ENCODE measurements at places on chromosomes 2 and 18.

GRCh38 chr2:122322815-122323214, 567.4 kb downstream of the TSN start:
- DNase-seq = no peak

GRCh38 chr2:217016796-217017419, 157.0 kb upstream of the TNP1 start:
- no peak for DNase-seq

GRCh38 chr2:238691596-238692491, 156.0 kb upstream of the TWIST2 start:
- DNase-seq = no peak

DNA sequence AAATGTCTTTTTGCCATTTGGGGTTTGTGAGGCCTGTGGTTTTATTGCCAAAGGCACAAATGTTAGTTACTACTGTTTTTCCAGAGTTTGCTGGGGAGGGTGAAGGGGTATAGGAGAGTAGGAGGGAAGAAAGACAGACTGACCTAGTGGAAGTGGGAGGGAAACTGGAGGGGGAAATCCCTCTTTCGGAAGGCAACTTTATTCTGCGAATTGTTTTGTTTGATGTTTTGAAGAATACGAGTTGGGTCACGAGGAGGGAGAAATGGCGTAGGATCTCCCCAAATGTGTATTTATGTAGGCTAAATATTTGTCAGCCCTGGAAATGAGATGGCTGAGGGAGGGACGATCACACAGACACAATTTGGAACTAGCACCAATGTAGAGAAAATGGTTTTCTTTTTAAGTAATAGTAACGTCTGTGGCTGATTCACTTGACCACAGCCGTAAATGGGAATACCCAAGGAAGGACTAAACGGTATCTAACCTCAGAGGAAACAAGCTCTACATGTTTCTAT, 172.3 kb downstream of the ICOS start:
- no peak for DNase-seq

DNA sequence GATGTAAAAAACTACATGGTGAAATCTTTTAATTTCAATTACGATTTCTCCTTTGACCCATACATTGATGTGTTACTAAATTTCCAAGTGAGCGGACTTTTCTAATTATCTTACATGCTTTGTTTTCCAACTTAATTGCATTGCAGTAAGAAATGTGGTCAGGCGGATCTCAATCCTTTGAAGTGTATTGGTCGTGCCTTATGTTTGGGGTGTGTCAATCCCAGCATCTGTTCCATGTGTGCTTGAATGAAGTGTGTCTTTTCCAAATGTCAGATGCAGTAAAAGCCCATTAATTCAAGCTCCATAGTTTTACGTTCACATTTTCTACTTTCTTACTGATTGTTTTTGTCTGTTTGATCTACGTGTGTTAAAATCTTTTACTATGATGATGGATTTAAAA, 113.1 kb downstream of the UXS1 start:
- no peak for DNase-seq

DNA sequence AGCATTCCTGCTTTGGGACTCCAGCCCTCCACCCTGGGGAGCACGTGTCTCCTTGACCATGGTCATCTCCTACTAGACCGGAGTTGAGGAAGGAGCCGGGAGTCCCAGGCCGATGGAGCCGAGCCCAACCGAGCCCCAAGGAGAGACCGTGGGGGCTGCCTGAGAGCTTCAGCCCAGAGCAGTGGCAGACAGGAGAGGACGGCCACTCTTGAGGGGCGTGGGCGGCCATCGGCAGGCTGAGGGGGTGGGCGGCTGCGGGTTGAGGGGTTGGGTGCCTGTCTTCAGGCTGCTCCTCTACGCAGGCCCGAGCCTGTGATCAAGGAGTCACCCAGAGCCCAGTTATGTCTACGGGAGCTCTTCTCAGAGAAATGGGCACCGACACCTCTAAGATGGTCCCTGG, 158.7 kb downstream of the PXDN start:
- DNase-seq = no peak

DNA sequence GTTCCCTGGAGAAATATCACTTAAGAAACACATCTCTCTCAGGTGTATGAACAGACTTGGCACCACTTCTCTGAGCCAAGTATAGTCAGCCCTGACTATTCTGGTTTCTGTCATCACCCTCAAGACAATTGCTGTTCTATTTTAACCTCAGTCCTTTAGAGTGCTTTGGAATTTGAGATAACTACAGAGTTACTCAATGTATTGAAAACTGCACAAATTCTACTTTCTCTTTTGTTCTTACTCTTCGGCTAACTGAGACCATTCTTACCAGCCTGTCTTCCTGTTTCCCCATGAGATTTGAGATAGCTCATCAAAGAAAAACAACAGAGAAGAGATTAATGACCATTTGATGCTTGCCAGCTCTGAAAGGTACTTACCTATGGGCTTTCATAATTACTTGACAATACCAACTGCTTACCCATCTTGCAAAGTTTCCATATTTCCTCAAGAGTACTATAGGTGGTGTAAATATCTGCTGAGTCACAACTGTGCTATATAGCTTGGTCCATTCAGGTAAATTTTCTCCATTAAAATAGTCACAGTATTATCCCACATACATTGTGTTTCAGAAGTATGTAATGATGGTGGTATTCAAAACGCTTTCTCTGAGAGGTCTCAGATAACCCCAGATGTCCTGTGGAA, 467.5 kb upstream of the CHST9 start:
- DNase-seq = no peak

- DNase-seq = no peak
Measured at GRCh38 chr2:40680547-40680946, 228.7 kb upstream of the SLC8A1 start.

GRCh38 chr2:74948779-74949178, 9.7 kb upstream of the POLE4 start:
- DNase-seq = no peak

- DNase-seq = no peak
Measured at GRCh38 chr18:9885170-9886004, at the start of gene TXNDC2. Gene TXNDC2, plus strand, starts transcription at chr18:9885973. Its CDS starts 708 bp downstream, at chr18:9886681.

DNA sequence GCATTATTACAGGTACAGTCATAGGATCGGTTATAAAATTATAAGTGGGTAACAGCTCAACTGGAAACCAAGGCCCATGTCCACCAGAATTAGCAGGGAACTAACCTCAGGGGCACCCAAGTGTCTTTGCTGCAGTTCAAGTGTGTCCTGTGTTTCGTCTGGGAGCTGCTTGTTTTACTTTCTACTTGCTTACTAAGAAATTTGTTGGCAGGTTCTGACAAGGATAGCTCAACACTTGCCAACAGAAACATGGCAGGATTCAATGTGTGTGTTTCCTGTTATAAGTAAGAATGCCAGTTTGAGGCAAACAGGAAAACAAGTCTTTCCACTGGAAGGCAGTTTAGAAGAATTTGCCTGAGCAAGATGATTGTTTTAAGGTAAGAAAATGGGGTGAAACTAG, 104.5 kb downstream of the EPHA4 start:
- no peak for DNase-seq

DNA sequence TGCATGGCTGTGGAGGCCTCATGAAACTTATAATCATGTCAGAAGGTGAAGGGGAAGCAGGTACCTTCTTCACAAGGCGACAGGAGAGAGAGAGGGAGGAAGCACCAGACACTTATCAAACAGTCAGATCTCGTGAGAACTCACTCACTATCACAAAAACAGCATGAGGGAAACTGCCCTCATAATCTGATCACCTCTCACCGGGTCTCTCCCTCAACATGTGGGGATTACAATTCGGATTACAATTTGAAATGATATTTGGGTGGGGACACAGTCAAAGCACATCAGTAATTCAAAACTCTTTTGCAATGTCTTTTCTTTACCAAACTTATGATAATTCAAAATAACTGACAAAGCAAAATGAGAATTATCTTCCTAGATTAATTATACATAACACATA, 8.5 kb upstream of the CCDC68 start:
- no peak for DNase-seq

DNA sequence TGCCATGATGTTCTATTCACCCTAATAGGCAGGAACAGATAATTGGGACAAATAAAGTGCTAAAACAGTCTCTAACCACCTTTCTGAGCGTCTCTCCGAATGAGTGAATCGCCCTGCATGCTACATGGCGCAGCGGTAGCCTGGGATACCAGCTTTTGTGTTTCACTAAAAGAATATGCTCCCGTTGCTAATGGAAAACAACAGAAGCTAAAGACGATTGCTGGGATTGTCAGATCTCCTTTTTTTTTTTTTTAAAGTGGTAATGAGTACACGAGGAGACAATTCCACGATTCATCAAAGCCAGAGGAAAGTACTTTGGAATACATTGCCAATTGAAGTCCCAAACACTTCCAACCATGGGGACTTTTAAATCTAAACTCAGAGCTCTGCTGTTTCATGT, 1815.3 kb upstream of the CELF4 start:
- DNase-seq = no peak

GRCh38 chr18:38454764-38455469, 889.3 kb upstream of the CELF4 start:
- no peak for DNase-seq

DNA sequence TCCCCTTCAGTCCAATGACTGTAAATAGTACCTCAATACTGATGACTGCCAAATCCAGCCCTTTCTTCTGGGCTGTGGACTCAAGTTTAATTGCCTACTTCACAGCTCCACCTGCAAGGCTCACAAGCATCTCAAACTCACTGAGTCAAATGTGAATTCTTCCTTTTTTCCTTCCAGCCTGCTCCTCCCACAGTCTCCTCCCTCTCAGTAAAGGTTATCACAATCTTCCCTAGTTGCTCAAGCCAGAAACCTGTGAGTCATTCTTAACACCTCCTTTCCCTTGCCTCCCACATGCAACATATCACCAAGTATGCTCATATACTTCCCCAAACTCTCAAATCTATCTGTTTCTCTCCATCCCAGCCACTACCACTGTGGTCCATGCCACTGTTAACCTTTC, 3.7 kb upstream of the MFSD6 start:
- no peak for DNase-seq

DNA sequence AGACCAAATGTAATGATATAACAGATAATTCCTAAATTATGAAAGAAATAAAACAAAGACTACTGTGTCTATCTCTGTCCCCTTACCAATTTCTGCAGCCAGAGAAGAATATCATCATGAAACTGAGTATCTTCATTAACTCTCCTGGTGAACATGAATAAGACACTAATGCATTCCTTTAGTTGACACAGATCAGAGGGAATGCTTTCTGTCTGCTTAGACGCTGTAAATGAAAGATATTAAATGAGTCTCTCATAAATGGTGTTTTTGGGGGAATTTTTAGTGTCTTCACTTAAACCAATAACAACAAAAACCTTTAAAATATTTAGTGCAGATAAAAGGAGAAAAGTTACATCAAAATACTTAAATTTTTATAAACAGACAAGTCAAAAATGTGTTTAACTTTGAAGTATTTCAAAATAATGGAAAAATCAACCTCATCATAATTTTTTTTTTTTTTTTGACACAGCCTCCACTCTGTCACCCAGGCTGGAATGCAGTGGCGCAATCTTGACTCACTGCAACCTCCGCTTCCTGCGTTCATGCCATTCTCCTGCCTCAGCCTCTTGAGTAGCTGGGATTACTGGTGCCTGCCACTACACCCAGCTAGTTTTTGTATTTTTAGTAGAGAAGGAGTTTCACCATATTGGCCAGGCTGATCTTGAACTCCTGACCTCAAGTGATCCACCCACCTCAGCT, 16.0 kb downstream of the EPG5 start:
- DNase-seq = no peak

DNA sequence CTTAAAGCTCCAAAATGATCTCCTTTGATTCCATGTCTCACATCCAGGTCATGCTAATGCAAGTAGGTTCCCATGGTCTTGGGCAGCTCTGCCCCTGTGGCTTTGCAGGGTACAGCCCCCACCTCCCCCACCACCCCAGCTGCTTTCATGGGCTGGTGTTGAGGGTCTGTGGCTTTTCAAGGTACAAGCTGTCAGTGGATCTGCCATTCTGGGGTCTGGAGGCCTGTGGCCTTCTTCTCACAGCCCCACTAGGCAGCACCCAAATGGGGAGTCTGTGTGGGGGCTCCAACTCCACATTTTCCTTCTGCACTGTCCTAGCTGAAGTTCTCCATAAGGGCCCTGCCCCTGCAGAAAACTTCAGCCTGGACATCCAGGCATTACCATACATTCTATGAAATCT, 19.0 kb downstream of the SLC9A4 start:
- no peak for DNase-seq

DNA sequence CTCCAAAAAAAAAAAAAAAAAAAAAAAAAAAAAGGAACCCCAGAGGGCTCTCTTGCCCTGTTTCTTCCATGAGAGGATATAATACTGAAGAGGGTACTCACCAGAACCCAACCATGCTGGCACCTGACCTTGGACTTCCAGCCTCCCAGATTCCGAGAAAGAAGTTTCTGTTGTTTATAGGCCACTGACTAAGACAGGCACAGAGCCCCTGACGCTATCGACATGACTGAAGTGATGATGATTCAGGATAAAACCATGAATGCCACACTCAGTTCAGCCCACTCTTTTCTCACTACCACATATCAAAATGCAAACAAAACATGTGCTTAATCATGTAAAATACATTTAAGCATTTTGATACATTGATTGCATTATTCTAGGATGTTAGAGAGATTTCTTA, 66.1 kb upstream of the CDCA7 start:
- DNase-seq = no peak

- no peak for DNase-seq
Measured at GRCh38 chr2:238505119-238505891, 78.6 kb downstream of the ASB1 start.

DNA sequence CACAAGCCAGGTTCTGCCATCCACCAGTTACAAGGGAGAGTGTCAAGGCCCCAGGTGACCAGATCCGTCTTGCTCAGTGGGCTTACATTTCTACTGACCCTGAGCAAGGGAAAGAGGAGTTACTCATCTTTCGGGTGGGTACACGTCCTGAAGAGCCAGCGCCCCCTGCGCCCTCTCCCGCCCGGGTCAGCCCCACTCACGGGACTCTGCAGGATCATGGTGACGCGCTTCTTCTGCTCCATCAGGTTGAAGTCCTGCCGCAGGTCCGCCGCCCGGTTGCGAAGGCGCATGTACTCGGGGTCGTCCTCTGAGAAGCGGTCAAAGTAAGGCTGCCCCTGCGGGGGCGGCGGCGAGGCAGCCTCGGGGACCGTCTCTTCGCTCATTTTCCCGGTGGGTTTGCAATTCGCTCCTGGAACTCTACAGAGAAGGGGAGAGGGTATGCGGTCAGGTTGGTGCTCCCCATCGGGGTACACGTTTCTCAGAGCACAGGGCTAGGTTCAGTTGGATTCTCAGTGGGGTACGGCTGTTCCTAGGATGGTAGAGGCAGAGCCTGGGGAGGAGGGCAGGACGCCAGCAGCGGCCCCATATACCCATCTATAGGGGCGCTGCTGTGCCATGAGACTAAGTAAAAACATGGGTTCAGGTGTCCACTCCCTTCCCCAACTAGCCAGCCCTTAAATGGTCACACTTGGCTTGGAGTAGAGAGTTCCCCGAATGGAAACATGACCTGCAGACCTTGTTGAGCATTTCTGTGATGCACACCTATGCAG, 61.8 kb downstream of the ADD2 start:
- DNase-seq = no peak
